NCI-H1436 treated with DMSO at 0.1 percent for 48 hours (cell line): ENCODE measurements at places on chromosomes 1 and 21.

- no peak for DNase-seq
Observed at GRCh38 chr1:115222616-115223402, 115.2 kb downstream of the NGF start.

DNA sequence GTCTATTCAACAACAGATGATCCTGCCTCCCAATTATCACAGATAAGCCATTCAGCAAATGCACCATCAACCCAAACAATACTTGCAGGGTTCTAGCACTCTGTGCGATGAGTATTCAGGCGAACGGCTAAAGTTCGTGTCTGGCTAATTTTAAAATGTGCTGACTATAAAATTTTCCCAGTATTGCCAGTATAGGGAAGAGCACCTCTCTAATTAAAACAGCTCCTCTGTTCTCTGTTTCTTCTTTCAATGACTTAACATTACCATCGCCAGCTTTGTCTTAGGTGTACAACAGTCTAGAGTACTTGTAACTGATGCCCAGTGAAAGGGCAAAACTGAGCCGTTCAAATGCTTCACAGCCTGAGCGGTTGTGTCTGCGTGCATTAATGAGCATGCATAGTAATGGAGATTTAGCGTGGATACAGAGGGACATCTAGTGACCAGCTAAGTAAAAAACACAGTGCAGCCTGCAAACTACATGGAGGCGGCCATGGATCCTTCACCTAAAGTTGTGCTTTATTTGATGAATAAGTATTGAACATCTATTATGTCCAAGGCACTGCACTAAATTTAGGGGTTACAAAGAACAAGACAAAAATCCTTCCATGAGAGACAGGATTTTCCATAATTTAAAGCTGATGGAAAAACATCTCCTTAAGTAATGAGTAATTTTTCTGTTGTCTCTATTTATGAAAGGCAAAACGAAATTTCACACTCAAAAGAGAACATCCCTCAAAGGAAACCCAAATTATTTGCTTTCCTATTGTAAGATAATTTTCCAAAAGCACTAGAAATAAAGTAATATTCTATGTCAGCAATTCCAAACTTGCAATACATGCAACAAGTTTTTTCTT lies 120.0 kb downstream of the SETD4 start:
- DNase-seq, result no peak

- DNase-seq, result no peak
Observed at GRCh38 chr1:237730826-237731350, 159.8 kb downstream of the ZP4 start.

DNA sequence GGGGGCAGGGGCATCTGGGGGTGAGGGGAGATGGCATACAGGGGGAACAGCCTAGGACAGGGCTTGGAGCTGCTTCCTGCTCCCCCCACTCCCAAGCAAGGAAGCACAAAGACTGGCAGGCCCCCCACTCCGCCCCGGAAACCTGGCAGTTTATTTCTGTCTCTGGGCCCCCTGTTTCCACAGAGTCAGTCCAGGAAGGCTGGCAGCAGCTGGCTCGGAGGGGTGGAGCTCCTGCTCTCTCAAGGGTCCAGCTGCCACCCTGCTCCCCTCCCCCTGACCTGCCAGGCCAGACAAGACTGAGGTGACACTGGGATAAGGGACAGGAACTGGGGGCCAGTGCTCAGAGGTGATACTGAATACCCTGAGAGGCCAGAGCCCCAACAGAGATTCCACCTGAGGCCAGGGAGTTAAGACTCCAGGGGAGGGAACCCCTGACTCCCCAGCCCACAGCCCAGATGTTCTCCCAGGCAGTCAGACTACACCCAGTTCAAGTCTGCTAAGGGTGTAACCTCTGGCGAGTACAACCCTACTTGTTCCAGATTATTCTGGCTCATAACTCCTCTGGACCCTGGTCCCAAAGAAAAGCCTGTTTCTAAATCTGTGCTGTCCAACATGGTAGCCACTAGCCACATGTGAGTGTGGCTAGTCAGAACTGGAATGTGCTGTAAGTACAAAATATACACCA lies 26.3 kb downstream of the AHDC1 start:
- no peak for DNase-seq

DNA sequence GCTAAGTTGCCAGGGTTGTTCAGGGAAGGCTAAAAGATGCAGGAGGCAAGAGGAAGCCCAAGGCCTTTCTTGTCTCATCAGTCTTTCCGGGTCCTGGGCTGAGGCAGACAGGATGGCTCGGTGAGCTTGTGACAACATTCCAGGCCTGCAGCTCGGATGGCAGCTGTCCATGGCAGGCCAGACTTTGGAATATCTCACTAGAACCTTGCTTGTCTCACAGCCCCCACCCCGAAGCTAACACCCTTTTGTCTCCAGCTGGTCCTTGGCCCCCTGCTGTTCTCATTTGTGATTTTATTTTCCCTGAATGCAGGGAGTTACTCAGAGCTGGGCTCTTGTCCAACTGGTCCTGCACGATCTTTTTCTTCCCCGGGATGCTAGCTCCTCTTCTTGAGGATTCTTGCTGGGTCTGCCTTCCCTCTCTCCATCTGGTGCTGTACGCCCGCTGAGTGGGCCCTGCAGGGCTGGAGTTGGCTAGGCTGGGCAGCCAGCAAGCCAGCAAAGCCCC lies 477.2 kb upstream of the CAMK1G start:
- no peak for DNase-seq

DNA sequence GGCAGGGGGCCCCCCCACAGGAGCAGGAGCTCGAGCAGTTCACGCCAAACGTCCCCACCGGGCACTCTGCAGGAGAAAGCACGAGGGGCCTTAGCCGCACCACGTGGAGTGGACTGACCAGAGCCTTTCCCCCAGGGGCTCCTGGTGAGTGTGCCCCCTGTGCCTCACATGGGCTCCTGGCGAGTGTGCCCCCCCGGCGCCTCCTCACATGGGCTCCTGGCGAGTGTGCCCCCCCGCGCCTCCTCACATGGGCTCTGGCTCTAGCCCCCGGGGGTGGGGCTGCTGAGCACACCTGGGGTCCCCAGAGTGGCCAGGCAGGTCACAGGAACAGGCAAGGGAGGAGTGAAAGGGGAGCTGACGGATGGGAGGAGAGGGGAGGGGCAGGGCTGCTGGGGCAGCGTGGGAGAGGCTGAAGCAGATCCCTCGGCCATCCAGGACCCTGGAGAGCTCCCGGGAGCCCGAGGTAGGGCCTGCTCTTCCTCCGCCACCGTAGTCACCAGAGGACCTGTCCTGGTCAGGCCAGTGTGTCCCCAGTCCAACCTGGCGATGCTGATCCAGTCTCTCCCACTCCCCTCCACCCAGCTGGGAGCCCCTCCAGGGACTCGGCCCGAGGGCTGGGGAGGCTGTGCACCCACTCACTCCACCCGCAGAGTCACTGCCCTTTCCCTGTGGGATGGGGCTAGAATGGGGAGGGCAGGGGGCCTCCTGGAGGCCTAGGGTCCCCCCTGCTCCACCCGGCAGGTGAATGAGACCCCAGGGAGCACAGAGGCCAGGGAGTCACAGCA lies 47.6 kb downstream of the ARHGEF16 start:
- no peak for DNase-seq

- no peak for DNase-seq
Observed at GRCh38 chr1:58992643-58993042, 208.8 kb upstream of the JUN start.

DNA sequence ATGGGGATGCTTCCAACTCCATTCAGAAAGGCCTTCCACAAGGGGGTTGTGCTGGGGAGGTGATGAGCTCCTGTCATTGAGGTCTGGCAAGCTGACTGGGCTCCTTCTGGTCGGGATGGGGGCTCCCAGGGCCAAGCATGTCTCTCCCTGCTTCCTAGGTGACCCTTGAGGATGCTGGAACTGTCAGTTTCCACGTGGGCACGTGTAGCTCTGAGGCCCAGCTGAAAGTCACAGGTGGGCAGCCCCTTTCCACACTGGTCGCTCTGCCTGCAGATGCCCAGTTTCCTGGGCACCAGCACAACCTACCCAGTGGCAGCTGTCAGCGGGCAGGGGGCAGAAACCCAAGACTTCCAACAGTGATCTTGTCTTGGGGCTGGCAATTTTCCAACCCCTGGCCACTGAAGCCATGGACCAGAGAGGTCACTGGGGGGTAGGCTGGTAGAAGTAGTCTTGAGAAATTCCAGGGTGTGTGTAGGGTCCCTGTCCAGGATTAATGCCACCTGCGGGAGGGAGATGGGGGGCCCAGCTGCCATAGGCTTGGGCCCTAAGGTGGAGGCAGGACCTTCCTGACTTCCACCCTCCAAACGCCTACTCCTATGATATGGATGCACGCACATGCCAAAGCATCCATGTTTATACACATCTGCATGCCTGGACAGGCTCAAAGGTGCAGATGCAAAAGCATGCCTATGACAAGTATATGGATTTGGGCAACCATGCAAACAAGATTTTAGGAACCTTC lies 97.1 kb downstream of the TRIM11 start:
- DNase-seq, result no peak

GRCh38 chr1:41239988-41240610 lies 2.0 kb downstream of the SCMH1 start:
- no peak for DNase-seq

DNA sequence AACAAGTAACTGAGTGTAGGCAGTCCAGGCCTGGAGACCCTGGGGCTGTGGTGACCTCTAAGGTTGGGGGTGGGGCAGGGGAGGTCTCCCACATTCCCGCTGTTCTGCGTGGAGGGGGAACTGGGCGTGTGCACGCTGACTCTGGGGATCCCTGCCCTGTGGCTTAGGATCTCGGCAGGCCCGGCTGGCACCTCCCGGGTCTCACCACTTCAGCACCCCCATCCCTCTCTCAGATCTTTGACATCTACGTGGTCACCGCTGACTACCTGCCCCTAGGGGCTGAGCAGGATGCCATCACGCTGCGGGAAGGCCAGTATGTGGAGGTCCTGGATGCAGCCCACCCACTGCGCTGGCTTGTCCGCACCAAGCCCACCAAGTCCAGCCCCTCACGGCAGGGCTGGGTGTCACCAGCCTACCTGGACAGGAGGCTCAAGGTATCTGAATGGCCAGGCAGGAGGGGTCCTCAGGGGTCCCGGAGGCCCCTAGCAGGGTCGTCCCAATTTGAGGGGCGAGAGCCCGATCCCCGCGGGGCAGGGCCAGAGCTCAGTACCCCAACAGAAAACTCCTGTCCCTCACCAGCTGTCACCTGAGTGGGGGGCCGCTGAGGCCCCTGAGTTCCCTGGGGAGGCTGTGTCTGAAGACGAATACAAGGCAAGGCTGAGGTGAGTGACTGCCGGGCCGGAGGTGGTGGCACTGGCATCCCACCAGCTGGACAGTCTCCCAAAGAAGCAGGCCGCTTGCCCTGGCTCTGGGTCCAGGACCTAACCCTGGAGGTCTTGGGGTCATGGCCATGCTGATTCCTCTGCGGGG lies 68.7 kb downstream of the TRIM11 start:
- no peak for DNase-seq
